ENCODE measurements at places on chromosomes 1 and 21.

DNA sequence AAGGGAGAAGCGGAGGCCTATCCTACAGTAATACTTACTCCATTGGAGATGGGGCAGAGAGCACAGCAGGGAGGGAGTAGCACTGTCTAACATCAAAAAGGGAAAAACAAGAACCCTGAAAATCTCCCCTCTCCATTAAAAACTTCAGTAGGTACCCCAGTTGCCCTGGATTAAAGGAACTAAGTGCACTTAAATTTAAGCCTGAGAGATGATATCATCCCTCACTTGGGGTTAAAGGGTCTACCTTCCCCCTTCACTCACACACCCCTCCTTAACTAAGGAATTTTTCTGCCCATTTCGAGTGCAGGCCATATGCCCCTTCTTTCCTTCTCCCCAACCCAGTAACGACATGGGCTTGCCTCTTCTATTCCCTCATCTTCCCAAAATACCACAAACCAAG is 3.7 kb upstream of the MTMR11 start:
- DNase-seq: no peak

- DNase-seq: peak; percentile 22
Measured at GRCh38 chr1:28737307-28738132, 780 bp downstream of the YTHDF2 start.

DNA sequence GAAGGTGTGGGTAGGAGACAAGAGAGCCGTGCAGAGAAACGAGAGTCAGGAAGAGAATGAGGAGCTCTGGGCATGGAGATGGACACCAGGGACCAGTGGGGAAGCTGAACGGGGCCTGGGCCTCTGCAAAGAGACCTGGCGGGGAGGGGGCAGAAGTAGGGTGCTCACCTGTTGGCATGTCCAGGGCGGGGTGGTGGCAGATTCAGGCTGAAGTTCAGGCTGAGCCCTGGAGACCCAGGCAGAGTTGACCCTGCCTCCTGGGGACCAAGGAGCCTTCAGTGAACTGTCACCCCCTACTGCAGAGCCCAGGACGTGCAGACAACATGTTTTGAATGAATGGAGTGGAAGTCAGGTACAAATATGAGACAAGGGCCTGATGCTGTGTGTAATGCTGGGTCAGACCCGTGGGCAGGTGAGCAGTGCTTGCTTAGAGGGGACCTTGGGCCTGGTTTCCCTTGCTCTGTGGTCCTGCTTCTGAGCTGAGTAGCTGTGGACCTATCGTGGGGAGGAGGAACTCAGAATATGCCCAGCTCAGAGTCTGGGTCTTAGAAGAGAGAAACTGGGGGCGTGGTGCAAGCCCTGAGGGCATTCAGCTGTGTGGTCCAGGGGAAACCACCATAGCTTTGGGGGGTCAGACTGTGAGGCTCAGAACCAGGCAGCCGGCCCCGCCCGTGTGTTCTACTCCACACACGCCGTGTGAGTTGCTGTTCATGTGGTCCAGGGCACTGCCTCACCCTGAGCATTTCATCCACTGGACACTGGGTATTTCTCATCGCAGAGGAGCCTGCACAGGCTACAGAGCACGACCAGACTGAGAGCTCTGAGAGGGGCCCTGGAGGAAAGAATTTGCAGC is 21.3 kb upstream of the UMODL1 start:
- DNase-seq: no peak

GRCh38 chr1:233038581-233038980 is 88.2 kb downstream of the NTPCR start:
- DNase-seq: no peak

DNA sequence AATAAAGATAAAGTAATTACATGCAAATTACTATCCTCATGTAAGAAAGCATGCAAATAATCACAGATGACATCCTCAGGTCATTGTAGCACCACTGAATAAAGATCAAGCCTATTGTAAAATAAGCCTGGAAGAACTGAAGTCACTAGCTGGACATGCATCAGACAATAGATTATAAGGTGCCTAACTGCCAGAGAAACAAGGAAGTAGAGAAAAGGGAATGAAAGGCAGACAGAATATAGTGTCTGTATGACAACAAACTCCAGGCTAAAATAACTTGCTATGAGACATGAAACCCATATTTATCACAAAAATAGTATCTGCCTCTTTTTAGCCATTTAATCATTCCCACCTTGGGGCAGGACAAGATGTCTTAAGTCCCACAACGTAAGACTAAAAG is 108.7 kb downstream of the ENAH start:
- no peak for DNase-seq

GRCh38 chr1:241317676-241318075 is 39.3 kb downstream of the RGS7 start:
- no peak for DNase-seq

DNA sequence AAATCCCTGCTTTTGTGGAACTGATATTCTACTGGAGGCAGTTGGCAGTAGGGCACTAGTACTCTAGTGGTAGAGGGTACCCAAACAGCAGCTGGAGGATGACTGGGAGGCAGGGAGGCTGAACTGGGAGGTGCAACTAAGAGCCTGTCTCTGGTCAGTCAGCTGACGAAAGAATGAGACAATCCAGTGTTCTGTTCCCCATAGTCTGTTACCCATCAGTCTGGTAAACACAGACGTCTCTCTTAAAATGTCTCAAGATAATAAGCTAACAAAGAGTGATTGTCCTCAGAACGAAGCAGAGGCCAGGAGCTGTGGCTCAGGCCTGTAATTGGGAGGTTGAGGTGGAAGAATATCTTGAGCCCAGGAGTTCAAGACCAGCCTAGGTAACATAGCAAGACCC is 30.4 kb downstream of the TFAP2E start:
- no peak for DNase-seq

DNA sequence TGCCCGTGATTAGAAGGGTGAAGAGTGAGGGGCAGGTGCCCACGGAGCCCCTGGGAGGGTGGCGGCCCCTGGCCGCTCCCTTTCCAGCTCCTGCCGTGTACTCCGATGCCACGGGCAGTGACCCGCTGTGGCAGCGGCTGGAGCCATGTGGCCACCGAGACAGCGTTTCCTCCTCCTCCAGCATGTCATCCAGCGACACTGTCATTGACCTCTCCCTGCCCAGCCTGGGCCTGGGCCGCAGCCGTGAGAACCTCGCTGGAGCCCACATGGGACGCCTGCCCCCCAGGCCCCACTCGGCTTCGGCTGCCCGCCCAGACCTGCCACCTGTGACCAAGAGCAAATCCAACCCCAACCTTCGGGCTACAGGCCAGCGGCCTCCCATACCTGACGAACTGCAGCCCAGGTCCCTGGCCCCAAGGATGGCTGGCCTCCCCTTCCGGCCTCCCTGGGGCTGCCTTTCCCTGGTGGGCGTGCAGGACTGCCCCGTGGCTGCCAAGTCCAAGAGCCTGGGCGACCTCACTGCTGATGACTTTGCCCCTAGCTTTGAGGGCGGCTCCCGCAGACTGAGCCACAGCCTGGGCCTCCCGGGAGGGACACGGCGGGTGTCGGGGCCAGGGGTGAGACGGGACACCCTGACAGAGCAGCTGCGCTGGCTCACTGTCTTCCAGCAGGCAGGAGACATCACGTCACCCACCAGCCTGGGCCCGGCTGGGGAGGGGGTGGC is 22.0 kb downstream of the PANK4 start:
- no peak for DNase-seq

- no peak for DNase-seq
Measured at GRCh38 chr1:183235503-183235902, 49.4 kb downstream of the LAMC2 start.

DNA sequence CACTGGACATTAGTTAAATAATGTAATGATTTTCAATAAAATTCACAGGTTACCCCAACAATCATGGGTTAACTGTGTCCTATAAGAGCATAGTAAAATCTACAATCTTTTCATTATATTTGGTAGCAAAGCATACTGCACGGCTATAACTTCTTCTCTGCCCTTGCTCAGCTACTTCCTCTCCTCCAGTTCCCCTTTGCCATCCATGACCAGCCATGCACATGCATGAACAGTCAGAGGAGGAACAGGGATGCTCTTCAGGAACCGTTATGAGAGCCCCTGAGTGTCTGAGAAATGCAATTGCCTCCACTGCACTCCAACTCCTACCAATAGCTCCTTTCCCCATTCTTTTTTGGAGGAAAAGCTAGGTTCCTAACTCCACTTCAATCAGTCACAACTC is 646.7 kb downstream of the LTN1 start:
- DNase-seq: no peak

DNA sequence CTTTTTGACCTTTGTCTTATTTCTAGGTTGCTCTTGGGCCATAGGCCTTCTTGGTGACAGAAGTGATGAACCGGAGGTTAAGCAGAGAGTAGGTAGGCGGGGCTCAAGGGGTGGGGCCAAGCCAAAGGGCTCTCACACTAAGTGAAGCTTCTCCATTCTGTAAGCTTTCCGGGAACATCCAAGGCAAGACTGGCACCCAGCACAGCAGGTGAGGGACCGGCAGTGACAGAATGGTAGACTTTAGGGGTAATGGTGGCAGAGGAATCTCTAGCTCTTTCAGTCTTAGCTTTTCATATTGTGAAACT is at the start of gene TNFAIP8L2:
TNFAIP8L2 (plus strand) TSS at position 135 of the 305 bp plus-strand sequence. CDS start 2,049 bp downstream, outside the sequence.
- peak; percentile 35 for DNase-seq

DNA sequence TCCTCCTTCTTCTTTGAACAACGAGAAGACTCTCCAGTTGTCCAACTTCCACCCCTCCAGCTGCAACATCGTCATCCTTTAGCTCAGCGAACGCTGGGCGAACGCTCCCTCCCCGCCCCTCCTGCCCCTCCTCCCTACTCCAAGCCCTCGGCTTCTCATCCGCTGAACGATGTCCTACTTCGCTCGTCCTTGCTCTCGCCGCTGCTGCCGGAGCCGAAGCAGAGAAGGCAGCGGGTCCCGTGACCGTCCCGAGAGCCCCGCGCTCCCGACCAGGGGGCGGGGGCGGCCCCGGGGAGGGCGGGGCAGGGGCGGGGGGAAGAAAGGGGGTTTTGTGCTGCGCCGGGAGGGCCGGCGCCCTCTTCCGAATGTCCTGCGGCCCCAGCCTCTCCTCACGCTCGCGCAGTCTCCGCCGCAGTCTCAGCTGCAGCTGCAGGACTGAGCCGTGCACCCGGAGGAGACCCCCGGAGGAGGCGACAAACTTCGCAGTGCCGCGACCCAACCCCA is at the start of gene BCAN:
BCAN (plus strand) TSS at position 357 of the 504 bp plus-strand sequence. CDS start 3,938 bp downstream, outside the sequence.
- no peak for DNase-seq

- no peak for DNase-seq
Measured at GRCh38 chr1:161091796-161092507, 2.6 kb upstream of the NECTIN4 start.

- DNase-seq: no peak
Measured at GRCh38 chr1:66435541-66435940, 98.4 kb upstream of the SGIP1 start.

- no peak for DNase-seq
Measured at GRCh38 chr1:27967106-27967883, 7.5 kb downstream of the XKR8 start.

DNA sequence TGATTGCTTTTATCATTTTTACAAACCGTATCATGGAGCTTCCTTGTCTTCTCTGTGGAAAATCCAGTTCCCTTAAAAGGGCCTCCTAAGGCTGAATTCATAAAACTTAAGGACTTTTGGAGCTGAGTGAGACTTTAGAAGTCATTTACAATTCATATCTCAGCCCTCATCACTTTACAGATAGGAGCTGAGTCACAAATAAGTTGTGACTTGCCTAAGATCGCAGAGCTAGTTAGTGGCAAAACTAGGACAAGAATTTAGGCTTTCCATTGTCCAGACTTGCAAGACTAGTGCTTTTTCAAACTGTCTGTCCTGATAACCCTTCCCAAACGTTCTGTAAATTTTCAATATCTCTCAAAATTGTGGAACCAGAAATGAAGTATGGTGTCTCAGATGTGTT is 37.3 kb downstream of the C1orf21 start:
- no peak for DNase-seq

- DNase-seq: no peak
Measured at GRCh38 chr1:183223467-183223866, 37.4 kb downstream of the LAMC2 start.

GRCh38 chr1:240190881-240191401 is 99.3 kb downstream of the FMN2 start:
- DNase-seq: no peak

- DNase-seq: no peak
Measured at GRCh38 chr21:46384556-46384955, 60.6 kb downstream of the PCNT start.

- no peak for DNase-seq
Measured at GRCh38 chr1:234229581-234230387, 143.5 kb upstream of the COA6 start.

- DNase-seq: peak; percentile 45
Measured at GRCh38 chr1:226677027-226678020, 61.8 kb downstream of the ITPKB start.

DNA sequence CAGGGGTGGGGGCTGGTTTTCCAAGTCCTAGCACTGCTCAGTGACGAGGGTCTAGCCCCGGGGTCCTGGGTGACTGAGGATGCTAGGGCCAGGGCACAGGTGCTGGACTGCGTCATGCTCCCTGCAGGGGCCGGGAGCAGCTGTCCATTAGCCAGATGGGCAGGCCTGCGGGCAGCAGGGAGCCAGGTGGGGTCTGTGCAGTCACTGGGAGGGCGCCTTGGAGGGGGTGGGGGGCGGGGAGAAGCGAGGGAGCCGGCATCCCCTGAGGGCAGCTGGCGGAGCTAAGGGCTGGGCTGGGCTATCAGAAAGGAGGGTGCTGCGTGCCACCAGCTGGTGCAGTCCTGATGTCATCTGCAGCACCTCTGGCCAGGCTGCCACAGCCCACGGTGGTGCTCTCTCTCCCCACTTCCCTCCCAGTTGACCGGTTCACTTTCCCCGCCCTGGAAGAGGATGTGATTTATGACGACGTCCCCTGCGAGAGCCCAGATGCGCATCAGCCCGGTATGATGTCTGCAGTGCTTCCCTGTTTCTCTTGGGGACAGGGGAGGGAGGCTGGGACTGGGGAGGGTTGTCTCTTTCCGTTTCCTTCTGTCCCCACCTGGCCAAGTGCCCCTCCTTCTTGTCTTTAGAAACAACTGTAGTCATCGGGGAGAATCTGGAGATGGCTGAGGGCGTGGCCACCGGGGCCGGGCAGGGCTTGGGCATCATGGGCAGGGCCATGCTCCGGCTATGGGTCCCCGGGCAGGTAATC is 63.8 kb downstream of the ARHGEF10L start:
- no peak for DNase-seq

GRCh38 chr1:96741335-96741734 is 19.8 kb downstream of the PTBP2 start:
- DNase-seq: no peak

DNA sequence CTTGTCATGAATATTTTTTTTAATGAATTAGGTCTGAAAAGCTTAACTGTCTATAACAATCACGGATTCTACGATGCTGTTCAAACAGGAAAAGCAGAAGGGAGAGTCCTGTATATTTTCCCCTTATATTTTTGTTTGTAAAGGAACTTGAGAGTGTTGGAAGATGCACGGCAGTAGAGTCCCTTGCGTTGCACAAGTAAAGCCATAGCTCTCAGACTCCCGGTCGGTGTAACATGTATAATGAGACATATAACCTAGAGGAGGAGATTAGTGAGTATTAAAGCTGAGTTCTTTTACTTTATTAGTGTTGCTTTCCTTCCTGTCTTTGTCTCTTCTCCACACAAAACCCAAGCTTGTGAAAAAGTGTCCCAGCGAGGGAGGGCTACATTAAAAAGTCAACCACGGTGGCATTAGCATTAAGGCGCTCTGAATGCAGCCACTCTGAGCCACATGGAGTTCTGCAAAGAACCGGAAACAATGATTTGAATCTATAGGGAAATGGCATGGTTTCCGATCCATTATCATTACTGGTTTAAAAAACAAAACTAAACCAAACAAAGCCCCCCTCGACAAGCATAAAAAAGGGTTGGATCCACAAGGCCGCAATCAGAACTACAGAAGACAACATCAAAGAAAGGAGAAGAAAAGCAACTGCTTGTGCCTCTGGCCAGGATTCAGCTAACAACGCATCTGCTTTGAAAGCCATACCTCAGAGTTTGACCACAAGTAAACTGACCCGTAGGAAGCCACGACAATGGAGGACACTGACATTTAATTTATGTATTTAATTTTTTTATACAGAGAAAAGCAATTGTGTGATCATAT is 356.8 kb downstream of the LMO4 start:
- no peak for DNase-seq

Measured in T-helper 2 cell (primary cell).